Thoracic aorta (tissue), 2 donors: ENCODE measurements at places on chromosomes 6 and 20. TPM values are rescaled to one million over a fixed set of nuclear protein-coding genes. Genes with fewer than 3 reads are reported as not detected.

The RPS6KA2 gene
- 59.5 TPM for total RNA-seq

The CPXM1 gene
- not detected for total RNA-seq

The TNFRSF21 gene
- total RNA-seq: 7.3 TPM

The PLAGL1 gene
- total RNA-seq: 33.6 TPM

The TAGAP gene
- total RNA-seq: 3.2 TPM

The ACSS2 gene
- 95.4 TPM for total RNA-seq

The TP53TG5 gene
- total RNA-seq: not detected

The PTGIS gene
- 465 TPM for total RNA-seq

The HSPA1L gene
- total RNA-seq: 1.2 TPM

The MICAL1 gene
- 60.6 TPM for total RNA-seq

The OTOR gene
- total RNA-seq: not detected

The TFAP2D gene
- not detected for total RNA-seq

The STMN3 gene
- total RNA-seq: 17.8 TPM

The SGK2 gene
- 11.6 TPM for total RNA-seq

DNA sequence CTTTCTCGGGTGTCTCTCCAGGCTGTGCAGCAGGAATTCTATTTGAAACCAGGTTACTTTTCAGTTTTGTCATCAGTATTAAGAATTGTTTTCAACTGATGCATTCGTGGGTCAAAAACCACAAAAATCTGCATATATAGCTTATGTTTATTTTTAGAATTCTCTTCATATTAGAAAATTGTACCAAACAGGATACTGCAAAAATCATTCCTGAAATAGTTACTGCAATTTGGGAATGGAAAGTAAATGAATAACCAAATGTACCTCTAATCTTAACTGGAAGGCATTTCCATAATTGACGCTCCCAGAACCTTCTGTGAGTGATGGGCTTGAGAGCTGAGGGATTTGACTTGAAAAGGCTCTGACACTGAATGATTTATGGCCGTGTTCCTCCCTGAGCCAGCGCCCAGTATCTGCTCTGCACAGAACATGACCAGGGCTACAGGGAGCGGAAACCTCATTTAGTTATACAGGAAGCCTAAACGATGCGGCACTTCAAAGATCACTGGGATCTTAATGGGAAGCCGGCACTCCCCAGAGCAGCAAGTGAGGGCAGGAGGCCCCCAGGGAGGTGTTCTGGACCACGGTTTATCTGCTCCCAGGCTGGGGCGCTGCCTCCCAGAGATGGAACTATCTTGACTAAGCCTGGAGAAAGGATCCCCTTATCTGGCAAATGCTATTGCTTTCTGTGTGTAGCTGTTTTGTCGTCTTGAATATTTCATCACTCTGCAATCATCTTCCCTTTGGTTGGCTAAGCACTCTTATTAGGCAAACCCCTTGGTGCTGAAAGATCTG, 446.0 kb downstream of the QKI start:
- DNase-seq: no peak

DNA sequence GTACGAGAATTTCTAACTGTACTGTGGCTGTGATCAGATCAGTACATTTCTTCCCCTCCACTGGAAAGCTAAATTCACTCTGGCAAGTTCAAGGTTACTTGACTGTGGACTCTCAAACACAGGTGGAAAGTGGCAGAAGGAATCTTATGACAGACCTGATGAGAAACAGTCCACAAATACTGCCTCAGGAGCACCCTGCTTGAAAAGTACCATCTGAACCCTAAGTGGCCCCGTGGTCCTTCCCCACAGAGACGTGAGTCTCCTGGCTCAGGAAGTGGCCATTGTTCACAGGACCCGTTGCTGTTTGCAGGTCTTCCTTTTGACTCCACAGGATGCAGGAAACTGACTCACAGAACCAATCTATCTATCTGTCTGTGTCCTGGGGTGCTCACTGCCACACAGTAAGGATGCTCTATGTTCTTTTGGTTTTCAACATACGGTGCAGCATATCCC, 47.5 kb upstream of the NHSL1 start:
- no peak for DNase-seq

DNA sequence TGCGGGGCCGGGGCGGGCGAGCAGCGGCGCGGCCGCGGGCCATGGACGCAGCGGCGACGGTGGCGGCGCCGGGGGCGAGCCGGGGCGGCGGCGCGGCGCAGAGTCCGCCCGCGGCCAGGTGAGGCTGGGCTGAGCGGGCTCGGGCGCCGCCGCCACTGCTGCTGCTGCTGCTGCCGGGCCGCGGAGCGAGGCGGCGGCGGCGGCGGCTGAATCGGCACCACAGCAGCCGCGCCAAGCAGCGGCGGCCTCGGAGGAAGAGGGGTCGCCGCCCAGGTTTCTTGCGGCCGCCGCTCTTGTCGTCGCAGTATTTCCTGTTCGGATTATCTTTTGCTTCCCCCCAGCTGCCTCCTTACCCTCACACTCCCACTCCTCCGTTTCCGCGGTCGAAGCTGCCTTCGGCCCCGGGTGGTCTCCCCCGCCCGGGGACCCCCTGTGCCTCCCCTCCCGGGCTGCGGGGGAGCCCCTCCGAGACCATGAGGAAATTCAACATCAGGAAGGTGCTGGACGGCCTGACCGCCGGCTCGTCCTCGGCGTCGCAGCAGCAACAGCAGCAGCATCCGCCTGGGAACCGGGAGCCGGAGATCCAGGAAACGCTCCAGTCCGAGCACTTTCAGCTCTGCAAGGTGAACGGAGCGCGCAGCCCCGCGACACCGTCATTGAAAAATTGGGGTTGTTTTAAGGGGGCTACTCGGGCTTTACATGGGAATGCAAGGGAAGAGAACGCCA, at the start of gene STXBP5:
Gene STXBP5 (plus strand): TSS at position 358 of the 726 bp plus-strand sequence. CDS start 116 bp downstream, at position 474.
- no peak for DNase-seq

DNA sequence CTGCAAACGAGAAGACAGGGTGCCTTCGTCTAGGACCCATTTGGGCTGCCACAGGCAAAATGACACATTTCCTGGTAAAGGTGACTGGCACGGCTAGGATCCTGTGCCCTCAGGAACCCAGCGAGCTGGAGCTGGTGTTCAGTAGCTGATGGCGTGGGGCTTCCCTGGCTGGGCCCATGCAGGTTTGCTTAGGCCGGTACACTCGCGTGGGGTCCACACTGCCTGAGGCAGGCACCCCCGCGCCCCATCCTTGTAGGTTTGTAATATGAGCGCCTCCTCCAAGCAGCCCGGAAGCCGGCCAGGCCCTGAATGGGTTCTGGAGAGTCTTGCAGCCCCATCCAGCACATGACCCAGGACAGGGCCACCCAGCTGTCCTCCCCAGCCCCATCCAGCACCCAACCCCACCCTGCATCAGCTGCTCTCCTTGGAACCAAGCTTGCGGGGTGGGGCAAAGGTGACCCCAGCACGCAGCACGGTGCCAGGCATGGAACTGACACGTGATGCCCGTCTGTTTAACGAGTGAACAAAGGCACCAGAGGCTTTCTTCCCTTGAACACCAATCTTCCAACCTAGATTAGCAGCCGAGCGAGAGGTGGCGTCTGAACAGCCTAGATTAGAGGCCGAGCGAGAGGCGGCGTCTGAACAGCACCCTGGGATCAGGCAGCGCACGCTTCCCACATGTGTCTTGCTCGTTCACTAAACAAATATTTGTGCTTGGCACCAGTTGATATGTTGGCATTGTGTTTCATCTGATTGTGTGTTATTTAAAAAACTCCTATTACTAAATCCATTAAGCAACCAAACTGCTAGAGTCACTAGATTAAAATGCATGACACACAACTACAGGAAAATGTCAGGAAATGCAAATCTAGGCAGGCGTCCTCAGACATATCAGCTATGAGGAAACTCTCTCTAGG, 112.1 kb downstream of the DLL1 start:
- no peak for DNase-seq

- DNase-seq: no peak
Observed at GRCh38 chr6:33029328-33030184, 20.2 kb upstream of the HLA-DOA start.

DNA sequence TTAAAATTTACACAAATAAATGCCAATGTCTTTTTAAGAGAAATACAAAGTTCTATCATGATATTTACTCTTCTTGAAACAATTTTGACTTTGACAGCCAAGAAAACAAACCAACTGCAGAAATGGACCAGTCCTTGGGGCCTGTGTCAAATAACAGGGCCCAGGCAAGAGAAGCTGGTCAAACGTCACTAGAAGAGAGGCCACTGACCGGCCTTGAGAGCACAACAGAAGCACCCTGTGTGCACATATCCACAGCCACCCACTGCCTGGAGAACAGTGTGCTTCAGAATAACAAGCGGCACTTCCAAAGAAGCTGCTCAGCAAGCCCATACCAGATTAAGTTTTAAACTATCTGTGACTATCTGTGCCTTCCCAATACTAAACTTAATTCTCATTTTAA, 14.8 kb downstream of the APMAP start:
- DNase-seq: no peak

DNA sequence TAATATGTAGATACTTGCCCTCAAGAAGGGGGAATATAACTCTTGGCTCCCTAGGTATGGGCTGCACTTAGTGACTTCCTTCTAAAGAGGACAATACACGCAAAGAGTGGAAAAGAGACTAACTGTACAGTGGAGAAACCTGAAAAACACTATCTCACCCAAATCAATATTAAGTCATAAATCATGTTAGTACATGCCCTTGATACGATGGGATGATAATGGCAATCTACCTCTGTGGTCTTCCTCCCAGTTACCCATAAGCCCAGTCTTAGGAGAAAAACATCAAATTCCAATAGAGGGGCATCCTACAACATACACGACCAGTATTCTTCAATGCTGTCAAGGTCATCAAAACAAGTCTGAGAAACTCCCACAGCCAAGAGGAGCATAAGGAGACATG, 1.3 kb downstream of the TRIM26 start:
- no peak for DNase-seq

DNA sequence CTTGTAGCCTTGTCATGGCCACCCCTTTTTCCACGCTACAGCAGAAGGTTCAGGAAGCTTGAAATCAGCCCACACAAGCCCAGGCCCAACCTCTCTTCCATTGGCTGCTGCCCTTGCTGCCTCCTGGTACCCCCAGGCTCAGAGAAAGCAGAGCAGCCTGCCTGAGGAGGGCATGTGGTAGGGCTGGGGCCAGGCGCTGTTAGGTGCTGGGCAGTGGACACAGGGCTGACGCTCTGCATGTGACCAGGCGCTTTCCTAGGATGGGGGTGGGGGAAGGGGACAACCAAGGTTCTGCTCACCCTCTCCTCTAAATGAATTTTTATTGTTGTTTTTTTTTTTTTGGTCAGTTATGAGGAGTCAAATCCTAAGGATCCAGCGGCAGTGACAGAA, 36.3 kb upstream of the ID1 start:
- no peak for DNase-seq

GRCh38 chr6:2810092-2810671, 31.5 kb downstream of the SERPINB1 start:
- no peak for DNase-seq

DNA sequence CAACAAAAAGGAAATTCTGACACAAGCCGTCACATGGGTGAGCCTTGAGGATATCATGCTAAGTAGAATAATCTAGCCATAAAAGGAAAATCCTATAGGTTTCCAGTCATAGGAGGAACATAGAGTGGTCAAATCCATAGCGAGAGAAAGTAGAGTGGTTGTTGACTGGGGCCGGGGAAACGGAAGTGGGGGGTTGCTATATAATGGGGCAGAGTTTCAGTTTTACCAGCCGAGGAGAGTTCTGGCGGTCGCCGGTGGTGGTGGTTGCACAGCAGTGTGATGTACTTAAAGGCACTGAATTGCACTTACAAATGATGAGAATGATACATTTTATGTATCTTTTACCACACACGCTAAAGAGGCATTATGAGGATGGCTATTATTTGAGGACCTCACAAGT, 4.9 kb downstream of the GPR31 start:
- no peak for DNase-seq

DNA sequence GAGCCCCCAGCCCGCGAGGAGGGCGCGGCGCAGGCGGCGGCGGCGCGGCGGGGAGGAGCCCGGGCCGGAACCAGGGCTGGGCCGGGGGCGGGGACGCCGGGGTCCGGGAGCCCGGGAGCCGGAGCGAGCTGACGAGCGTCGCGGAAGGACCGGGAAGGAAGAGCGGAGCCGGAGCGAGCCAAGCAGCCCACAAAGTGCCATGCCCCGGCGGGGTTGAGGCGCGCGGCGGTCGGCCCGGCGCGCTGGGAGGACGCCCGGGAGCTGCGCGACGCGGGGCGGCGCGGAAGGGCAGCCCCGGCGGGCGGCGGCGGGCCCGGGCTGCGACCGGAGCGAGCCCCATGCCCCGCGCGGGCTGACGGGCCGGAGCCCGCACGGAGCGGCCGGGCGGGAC, 289 bp downstream of the FOXP4 start:
- no peak for DNase-seq

- peak; percentile 58 for DNase-seq
Observed at GRCh38 chr20:3679749-3680700, 1.8 kb downstream of the ADAM33 start.
